ENCODE measurements at places on chromosomes 16 and 17.

DNA sequence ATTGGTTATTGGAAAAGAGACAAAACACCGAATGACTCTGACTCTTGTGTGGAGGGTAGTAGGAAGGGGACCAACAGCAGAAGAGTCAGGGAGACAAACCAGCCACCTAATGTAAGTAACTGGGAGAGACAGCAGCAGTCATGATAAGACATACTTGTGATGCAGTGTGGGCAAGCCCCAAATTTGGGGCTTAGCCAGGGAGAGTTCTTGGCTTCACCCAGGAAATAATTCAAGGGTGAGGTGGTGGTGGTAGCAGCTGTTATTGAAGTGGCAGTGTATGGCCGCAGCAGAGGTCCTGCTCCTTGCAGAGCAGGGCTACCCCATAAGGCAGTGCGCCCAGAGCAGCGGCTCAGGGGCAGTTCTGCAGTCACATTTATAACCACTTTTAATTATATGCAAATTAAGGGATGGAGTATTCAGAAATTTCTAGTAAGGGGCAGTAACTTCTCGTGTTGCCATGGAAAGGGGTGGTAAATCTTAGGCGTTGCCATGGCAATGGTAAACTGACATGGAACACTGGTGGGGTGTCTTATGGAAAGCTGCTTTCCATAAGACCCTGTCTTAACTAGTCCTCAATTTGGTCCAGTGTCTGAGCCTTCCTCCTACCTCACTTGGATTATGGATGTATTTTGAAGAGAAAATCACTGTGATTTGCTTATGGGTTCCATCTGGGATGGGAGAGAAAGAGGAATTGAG is 317.1 kb downstream of the PHKB start:
- DNase-seq, result no peak

- DNase-seq, result no peak
Measured at GRCh38 chr17:55411463-55411855, 10.2 kb downstream of the MMD start.

DNA sequence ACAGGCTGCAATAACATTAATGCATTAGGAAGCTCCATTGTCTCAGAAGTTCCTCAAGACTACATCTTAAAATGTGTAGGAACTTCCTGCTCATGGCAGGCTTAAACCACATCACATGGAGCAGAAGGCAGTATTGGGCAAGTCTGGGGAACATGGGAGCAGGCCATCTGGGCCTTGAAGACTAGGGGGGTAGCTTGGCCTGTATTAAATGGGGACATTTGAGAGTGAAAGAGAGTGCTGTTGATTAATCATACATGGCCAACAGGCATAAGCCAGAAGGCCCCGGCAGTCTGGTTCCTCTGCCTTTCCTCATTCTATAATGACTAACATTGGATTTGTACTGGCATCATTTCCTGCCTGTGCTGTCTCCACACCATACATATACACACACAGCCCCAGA is 25.2 kb upstream of the SLC5A11 start:
- DNase-seq, result no peak

- no peak for DNase-seq
Measured at GRCh38 chr17:72931635-72932034, 160.9 kb downstream of the SLC39A11 start.

- DNase-seq, result no peak
Measured at GRCh38 chr16:4489030-4489429, 12.8 kb downstream of the HMOX2 start.

DNA sequence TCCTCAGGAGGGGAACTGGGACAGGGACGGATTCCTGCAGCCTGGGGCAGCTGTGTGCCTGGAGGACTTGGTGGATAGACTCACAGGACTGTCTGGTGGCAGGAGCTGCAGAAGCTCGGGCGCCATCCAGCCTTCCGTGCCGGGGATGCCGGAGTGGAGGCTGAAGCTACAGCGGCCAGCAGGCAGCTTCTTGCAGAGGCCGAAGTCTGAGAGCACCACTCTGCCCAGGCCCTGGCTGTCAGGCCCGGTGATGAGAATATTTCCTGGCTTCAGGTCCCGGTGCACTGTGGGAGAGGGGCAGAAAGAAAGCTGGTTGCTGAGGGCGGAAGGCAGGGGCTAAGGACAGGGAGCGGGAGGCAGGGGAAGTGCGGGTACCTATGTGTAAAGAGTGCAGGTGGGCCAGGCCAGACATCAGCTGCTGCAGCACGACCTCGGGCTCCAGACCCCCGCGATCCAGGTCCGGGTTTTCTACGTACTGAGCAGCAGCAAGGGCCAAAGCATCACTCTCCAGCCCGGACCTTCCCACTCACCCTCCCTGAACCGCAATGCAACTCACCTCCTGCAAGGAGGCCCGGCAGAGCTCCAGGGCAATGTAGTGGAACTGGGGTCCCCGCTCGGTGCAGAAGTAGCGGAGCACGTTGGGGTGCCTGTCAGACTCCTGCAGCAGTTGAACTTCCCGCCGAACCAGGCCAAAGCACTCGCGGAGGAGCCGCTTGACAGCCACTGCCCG is 16.1 kb downstream of the PLK1 start:
- DNase-seq, result no peak

DNA sequence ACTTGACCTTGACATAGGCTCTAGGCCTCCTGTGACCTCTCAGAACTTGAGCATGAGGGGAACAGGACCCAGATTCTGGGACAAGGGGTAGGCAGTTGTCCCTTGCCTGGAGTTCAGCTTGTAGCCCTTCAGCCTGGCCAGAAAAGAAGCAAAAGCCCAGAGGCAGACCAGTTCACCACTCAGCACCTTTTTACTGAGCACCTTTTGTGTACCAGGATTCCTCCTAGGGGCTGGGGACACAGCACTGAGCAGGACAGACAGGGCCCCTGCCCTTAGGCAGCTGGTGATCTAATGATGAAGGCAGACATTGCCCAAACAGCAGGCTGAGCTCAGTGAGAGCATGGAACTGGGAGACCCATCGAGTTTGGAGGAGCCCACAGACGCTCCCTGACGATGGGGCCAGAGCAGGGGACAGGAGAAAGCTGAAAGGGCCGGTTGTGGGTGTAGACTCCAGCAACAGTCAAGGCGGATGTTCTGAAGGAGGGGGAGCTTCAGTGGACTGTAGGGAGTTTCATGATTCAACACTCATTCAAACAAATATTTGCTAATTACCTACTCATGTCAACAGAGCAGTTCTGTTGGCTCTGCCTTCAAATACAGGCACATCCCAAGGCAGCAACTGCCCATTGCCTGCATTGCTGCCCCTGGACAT is 32.0 kb downstream of the SBK1 start:
- peak; percentile 44 for DNase-seq

- no peak for DNase-seq
Measured at GRCh38 chr16:1723450-1724147, 17.6 kb downstream of the MAPK8IP3 start.

DNA sequence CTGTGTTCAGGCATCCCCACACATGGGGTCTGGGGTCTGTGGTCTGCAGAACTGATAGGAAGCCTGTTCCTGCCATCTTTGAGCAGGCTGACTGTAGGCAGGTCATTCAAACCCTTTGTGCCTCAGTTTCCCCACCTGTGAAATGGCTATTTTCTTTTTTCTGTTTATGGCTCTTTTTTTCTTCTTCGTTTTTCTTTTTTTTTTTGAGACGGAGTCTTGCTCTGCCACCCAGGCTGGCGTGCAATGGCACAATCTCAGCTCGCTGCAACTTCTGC is 72.5 kb downstream of the ABCC6 start:
- DNase-seq, result no peak

DNA sequence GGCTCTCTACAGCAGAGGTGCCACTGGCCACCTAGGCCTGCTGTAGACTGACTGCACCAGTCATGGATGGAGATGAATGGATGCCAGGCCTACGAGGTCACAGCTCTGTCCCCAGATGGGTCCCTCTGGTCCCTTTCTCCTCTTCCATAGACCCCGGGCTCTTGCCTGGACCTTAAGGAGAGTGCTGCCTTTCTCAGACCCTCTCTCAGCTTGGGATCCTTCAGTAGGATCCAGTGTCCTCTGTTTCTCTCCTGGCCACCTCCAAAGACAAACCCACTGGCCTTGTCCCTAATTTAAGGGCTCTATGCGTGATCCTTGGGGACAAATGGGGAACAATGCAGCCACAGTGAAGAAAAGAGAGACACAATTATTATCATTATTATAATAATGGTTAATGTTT is 189.3 kb upstream of the C16orf82 start:
- DNase-seq, result no peak

DNA sequence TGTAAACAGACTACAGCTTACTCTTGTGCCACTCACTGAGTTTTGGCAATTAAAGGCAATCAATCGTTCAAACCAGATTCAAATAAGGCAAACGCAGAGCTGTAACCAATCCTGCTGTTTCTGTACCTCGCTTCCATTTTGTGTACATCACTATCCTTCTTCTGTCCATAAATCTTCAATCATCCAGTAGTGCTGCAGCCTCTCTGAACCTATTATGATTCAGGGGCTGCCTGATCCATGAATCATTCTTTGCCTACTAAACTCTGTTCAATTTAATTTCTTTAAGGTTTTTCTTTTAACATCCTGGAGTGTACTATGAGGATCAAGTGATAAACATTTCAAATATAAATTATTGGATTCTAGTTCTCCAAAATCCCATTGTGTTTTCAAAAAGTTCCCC is 93.9 kb downstream of the CEP112 start:
- no peak for DNase-seq

GRCh38 chr16:54846766-54847165 is 83.9 kb upstream of the IRX5 start:
- DNase-seq, result no peak

DNA sequence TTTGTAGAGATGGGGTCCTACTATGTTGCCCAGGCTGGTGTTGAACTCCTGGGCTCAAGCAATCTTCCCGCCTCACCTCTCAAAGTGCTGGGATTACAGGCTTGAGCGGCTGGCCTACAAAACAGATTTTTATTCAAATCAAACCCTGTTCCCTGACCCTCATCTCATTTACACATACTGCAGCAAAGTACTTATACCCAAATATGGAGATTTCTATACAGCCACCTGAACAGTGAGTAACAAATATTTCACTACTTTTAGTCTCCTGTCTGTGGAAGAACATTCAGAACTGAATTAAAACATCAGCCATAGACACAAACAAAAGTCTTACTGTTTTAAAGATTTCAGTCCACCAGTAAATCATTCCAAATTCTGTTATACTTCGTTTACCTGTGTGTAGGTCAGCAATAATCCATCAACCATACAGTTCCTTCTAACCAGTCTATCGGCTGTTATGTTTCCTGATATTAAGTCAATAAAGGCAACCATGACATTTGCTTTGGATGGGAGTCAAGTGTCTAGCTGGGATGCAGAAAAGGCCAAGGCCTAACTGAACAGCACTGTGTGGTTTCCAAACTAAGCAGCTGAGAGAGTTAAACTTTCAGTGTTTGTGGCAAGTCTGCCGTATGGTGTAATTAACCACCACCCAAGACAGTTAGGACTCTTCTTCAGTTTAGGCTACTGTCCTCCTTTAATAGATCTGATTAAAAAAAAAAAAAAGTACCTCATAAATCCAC is 22.3 kb downstream of the ERN1 start:
- peak; percentile 83 for DNase-seq

GRCh38 chr17:83036193-83036592 is 43.2 kb upstream of the METRNL start:
- DNase-seq, result no peak

DNA sequence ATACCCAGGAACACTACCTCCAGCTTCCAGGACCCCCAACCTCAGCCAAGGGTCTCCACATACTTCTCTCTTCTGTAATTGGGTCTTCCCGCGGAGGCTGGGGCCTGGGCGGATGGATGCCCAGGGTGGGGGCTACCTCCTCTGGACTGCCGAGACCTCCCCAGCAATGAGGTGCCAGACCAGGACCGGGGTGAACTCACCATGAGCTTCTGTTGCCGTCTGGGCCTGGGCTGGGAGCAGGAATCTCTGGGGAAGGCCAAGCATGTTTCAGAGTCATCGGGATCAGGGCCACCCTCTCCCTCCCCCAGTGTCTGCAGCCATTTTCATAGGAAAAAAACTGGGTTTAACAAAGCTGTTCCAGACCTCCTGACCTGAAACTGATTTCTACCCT is 10.3 kb upstream of the BAHCC1 start:
- DNase-seq, result no peak

GRCh38 chr17:19391432-19391831 is 4.4 kb upstream of the MFAP4 start:
- no peak for DNase-seq

GRCh38 chr17:7684851-7685532 is 2.3 kb downstream of the TP53 start:
- no peak for DNase-seq

DNA sequence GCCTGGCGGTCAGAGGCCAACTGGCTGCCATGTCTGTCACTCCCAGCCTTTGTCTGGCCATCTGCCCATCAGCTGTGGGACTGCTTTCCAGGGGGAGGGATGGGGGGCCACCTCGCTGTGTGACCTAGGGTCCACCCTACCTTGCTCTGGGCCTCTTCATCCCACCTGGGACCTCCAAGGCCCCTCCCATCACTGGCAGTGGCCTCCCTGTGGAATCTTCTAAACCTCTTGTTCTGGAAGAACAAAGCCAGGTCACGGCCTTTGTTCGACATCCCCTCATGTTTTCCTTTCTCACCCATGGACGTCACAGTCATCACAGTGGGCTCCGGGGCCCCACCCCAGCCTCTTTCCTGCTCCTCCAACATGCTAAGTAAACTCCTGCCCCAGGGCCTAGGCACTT is 24.0 kb downstream of the SPNS2 start:
- no peak for DNase-seq

- no peak for DNase-seq
Measured at GRCh38 chr16:29658705-29659104, 4.3 kb upstream of the SPN start.

GRCh38 chr16:54285414-54286089 is 1.0 kb downstream of the IRX3 start:
- DNase-seq, result no peak

GRCh38 chr17:46163929-46164594 is 29.2 kb downstream of the KANSL1 start:
- DNase-seq, result no peak

DNA sequence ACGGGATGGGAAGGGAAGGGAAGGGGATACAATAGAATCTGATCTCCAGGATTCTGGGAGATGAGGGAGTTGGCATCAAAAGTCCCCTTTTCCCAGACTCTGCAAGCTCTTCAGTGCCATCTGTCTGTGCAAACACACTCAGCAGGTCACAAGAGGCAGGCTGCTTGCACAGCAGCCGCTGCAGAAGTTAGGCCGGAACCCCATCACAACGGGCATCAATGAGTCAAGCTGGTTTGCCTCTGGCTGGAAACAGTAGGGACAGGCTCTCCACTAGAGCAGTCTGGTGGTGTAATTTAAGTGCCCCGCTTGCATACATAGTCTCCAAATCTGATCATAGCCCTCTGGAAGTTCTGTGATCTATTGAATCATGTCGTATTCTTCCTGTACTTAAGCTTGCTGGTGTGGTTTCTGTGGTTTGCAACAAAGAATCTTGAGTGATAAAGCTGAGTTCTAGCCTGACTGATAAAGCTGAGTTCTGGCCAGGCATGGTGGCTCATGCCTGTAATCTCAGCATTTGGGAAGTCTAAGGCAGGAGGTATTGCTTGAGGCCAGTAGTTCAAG is 33.7 kb upstream of the KDM8 start:
- DNase-seq, result peak; percentile 5

GRCh38 chr17:19768046-19768782 is 20.1 kb upstream of the ALDH3A1 start:
- DNase-seq, result no peak

GRCh38 chr17:75124041-75124818 is 7.3 kb downstream of the NT5C start:
- DNase-seq, result no peak
